Fibroblast of mammary gland (primary cell): ENCODE measurements at places on chromosomes 12 and 14.

DNA sequence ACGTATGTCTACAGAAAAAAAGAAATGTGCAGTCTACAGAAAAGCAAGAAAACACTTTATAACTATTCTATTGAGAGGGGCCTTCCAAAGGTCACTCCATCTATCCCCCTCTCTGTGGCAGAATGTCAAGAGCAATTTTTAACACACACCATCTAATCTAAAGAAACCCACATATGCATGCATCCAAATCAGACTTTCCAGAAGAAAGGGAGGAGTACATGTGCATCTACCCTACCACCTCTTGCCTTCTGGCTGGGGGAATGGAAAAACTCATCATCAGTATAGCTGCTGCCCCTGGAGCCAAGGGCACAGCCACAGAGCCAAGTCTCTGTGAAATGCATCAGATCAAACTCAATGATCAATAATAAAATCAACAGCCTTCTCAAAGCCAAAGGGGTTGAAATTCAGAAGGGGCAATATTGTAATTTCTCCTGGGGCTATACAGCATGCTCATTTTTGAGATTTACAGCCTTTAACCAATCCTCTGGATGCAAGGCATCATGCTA is 63.9 kb downstream of the ANO2 start:
- DNase-seq, result no peak

DNA sequence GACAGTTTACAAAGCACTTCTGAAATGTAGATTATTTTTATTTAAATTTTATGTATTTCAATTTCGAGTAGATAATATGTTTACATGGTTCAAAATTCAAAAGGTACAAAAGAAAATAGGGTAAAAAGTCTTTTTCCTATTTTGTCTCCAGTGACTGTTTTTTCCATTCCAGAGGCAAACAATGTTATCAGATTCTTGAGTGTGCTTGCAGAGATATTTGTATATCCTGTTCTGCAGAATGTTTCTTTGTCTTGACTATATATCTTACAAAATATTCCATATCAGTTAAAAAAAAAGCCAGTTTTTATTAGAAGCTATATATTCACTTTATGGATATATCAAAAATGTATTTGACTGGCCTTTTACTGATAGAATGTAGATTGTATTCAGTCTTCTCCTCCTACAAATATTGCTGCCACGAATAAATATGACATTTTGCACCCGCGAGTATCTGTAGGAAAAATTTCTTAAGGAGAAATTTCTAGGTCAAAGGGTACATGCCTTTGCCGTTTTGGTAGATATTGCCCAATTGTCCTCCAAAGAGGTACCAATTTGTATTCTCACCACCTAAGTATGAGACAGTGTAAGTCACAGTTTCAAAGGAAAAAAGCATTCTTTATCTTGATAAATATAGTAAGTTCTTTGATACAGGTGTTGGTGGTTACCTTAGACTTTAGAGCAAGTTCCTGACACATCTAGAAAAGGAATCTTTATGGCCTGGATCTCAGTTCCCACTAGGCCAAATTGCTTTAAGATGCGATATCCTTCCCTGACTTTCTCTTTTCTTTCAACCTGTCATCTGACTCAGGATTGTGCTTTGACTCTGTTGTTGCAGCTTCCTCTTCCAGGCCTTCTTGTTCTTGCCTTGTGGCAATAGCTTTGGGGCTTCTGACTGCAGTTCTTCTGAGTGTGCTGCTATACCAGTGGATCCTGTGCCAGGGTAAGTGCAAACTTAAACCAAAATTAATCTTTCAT is 2.3 kb downstream of the KLRG1 start:
- DNase-seq, result no peak

DNA sequence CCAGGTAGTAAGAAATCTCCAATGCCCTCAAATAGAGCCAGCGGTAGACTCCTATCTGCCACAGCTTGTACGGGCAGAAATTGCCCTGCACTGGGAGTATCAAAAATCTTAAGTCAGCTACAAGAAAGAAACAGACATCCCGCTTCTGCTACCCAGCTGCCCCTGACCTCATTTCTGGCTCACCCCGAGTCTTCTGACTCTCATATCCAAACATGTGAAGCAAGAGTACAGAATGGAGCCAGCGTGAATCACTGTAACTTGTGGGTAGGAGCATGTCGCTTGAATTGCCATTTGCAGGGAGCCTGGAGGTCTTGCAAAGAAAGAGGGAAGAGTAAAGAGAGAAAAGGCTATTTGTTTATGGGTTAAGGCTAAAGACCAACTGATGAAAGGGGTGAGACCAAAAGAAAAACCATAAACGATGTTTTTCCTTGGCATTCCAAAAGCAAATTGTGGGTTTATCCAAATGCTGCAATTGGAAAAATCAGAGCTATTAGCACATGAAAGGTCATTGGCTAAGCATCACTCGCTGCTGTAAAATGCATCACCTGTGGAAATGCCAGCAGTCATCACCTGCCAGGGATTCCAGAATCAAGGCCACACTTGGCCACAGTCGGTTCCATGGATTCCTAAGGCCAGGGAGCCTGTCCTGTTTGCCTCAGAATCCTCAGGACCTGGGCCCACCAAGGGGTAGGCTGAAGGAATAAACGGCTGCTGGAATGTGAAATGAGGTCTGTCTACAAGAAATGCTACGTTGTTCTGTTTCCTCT is 86.6 kb downstream of the FOXN3 start:
- peak; percentile 96 for DNase-seq

GRCh38 chr12:132525833-132526455 is 36.0 kb downstream of the FBRSL1 start:
- DNase-seq, result no peak

- no peak for DNase-seq
Observed at GRCh38 chr14:38120109-38120508, 87.6 kb upstream of the SSTR1 start.

- peak; percentile 60 for DNase-seq
Observed at GRCh38 chr12:6647083-6647604, at the start of gene ACRBP. ACRBP (minus strand) TSS chr12:6647432; CDS start chr12:6647366, 66 bp downstream.

GRCh38 chr12:89672589-89672979 is 36.1 kb downstream of the ATP2B1 start:
- DNase-seq, result no peak

DNA sequence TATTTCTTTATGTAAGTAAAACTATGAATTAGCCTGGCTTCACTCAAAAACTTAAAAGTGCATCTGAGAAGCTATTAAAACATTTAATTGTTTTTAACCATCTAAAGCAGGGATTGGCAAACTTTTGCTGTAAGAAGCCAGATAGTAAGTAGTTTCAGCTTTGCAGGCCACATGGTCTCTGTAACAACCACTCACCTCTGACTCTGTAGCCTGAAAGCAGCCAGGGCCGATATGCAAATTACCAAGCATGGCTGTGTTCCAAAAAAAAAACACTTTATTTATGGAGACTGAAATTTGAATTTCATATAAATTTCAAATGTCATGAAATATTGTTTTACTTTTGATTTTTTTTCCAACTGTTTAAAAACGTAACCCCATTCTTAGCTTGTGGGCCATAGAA is 95.3 kb downstream of the CIT start:
- DNase-seq, result no peak

DNA sequence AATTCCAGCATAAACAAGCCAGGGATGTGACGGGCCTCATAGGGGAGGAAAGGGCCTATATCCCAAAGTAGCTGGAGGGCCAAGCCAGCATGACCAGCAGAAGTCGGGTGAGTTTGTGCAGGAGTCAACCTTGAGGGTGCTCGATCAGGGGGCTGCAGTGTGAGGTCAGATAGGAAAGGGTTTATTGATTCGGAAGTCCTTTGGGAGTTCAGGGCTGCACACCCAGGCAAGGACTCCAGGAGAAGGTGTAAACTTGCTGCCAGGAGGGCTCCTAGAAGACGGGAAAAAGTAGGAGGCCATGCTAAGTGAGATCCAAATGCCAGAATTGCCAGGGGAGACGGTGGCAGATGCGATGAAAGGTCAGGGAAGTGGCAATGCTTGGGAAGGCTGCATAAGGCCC is 3.4 kb upstream of the OAS2 start:
- DNase-seq, result no peak

- DNase-seq, result no peak
Observed at GRCh38 chr12:104693493-104693892, 236.7 kb downstream of the CHST11 start.

DNA sequence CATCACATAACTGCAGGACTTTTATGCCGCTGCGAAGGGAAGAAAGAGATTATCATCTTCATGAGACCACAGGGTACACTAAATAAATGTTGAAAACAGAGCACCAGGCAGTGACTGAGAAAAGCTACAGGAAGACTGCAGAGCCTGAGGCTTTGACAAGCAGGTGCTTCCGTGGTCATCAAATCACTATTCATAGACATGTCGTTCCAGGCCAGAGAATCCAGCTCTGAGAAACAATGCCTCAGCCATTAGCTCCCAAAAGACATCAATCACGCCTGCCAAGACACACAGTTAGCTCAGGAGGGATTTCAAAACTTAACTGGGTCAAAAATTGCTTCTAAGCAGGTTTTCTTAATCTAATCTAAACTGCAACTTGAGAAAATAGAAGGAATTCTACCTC is 47.2 kb upstream of the GARIN6 start:
- DNase-seq, result no peak
